ENCODE measurements at places on chromosomes 5 and 9.

GRCh38 chr5:128216860-128217531 is 133.4 kb downstream of the SLC12A2 start:
- no peak overlapping the region for H3K4me3 ChIP-seq
- H3K27me3 ChIP-seq, result no peaks in the 10 kb centered on the region
- H3K4me1 ChIP-seq, result no peaks in the 10 kb centered on the region

DNA sequence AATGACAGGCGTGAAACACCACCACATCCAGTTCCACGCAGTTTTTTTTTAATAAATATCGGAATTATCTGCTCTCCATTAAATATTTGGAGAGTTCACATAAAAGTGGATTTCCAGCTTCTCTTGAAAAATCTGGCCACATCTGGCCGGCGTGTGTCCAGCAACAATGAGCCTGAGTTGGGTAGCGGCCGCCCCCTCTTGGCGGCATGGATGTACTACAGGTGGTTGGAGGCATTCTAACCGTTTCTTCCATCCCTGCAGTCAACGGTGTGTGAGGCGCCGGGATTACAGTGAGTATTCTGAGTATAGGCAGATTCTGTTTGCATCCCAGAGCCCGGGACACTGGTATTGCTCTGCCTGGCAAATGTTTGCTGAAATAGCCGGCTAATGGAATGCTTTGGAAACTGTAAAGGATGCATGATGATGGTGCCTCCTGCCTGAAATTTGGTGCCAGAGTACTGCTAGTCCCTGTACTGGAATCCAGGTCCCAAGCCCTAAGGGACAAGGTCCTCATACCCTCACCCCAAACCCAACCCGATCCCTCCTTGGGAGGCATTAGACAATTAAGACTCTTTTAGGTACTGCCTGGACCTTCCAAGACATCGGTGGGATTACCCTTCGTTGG is 13.6 kb upstream of the GM2A start:
- H3K36me3 ChIP-seq, result no peaks in the 10 kb centered on the region
- H3K27ac ChIP-seq, result no peak overlapping the region
- no peak for DNase-seq
- no peak overlapping the region for H3K4me3 ChIP-seq

- H3K36me3 ChIP-seq, result no peaks in the 10 kb centered on the region
- H3K27ac ChIP-seq, result no peak overlapping the region
- H3K4me3 ChIP-seq, result no peak overlapping the region
Measured at GRCh38 chr5:179413086-179413690, 67.9 kb upstream of the ADAMTS2 start.

- no peak overlapping the region for H3K4me3 ChIP-seq
- DNase-seq, result no peak
- no peaks in the 10 kb centered on the region for H3K4me1 ChIP-seq
- peaks cover 1% of the 10 kb centered on the region for H3K27me3 ChIP-seq
- no peak overlapping the region for H3K27ac ChIP-seq
Measured at GRCh38 chr9:136151214-136151804, 32.6 kb upstream of the TMEM250 start.

DNA sequence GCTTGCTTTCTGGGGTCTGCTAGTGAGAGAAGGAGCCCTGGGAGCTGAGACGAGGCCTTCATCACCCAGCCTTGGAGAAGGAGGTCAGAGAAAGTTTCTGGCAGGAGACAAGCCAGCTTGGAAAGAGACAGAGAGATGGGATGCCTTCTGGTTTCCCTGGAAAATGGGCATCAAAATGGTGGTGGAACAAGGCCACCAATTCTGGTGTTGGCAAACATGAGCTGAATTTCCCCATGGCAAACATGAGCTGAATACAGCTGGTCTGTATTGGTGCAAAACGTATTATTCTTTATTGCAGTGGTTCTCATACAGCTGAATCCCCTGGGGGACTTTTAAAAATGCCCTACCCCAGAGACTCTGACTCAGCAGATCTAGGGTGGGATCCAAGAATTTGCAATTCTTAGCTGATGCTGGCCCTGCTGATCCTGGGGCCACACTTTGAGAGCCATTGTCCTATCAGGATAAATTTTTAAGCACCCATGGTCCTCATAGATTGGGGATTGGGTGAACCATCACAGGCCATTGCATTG is 39.1 kb upstream of the S1PR3 start:
- no peaks in the 10 kb centered on the region for H3K36me3 ChIP-seq
- H3K4me1 ChIP-seq, result peaks cover 9% of the 10 kb centered on the region
- H3K4me3 ChIP-seq, result no peak overlapping the region
- no peak for DNase-seq

DNA sequence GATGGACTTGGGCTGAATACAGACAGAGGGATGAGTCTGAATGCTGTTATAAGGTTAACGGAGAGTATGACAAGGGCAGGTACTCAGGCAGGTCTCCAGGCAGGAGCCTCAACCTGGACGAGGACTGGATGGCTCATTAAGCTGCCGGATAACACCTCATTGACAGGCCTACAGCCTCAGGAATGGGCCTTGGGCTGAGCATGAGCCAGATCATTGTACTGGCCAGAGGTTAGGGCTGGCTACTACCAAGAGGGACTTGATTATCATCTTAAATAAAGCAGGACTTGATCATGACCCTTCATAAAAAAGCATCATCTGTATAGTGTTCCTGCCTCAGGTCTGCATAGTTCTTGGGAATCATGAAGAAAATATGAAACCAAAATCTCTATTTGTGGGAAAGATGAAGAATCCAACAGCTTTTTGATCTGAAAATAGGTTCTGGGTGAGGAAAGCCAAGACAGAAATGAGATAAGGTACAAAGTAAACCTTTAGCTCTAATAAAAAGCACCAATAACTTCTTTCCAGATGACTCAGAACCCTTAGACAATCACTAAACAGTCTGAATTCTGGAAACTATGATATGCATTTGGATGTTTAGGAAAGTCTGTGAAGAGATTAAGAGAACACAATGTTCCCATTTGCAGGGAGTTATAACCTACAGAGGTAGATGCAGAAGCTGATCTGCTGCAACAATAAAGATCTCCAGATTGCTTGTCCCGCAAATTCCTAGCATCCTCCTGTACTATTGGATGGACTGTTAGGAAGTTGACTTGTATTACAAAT is 343.1 kb downstream of the CTNND2 start:
- no peak overlapping the region for H3K27ac ChIP-seq
- no peaks in the 10 kb centered on the region for H3K36me3 ChIP-seq
- H3K27me3 ChIP-seq, result no peaks in the 10 kb centered on the region
- no peak overlapping the region for H3K4me3 ChIP-seq
- H3K4me1 ChIP-seq, result no peaks in the 10 kb centered on the region

- no peak overlapping the region for H3K27ac ChIP-seq
- H3K36me3 ChIP-seq, result no peaks in the 10 kb centered on the region
- H3K27me3 ChIP-seq, result peaks cover 9% of the 10 kb centered on the region
- DNase-seq, result peak; percentile 25
Measured at GRCh38 chr9:69120380-69121154, 53.5 kb upstream of the TJP2 start.

- no peaks in the 10 kb centered on the region for H3K36me3 ChIP-seq
- no peaks in the 10 kb centered on the region for H3K27me3 ChIP-seq
- H3K4me3 ChIP-seq, result no peak overlapping the region
- no peaks in the 10 kb centered on the region for H3K4me1 ChIP-seq
Measured at GRCh38 chr5:1029282-1029944, 20.8 kb downstream of the NKD2 start.

DNA sequence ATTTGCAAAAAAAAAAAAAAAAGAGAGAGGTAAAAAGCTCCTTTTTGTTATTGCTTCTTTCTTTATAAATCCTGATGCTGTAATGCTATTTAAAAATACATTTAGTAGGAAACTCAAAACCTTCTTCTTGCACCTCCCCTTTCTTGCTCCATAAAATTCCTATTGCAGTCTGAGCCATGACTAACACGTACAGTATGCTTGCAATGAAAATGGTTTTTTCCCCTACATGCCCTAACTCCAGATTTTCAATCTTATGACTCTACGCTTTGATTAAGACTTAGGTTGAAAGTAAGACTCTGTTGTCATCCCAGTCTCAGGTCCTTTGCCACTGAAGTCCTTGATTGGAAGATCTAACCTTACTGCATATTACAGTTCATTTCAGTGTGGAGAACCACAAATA is 23.9 kb downstream of the FGF10 start:
- no peak for DNase-seq
- no peaks in the 10 kb centered on the region for H3K27me3 ChIP-seq
- no peaks in the 10 kb centered on the region for H3K4me1 ChIP-seq
- no peak overlapping the region for H3K4me3 ChIP-seq
- no peak overlapping the region for H3K27ac ChIP-seq

DNA sequence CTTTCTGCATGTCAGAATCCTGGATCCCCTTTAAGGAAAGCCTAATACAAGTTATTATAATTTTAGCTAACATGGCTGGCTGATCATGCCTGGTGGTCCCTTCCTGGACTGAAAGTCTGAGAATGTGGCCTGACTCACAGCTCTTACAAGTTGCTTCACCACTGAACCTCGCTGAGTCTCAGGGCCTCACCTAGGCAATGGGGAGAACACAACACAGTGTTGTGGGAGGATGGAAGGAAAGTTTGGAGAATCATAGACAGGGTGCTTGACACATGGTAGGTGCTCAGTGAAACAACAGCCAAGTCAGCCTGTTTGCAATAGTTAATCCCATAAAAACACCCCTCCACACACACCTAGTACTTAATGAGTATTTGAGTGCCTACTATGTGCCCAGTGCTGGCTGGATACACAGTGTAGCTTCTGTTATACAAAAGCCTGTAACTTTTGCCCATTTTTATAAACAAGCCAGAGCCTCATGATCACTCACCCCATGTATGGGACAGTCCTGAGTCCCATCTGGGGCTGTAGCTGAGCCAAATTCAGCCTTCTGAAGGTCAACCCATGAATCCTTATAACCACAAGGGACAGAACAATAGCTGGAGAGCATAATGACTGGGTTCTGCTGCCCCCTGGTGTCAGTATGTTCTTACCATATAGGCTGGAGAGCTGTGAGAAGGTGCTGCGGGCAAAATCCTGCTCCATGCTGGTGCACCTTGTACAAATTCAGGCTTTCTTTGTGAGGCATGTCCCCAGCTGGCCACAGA is 3.9 kb downstream of the ACSL6 start:
- H3K36me3 ChIP-seq, result peaks cover 2% of the 10 kb centered on the region
- peaks cover 41% of the 10 kb centered on the region for H3K4me1 ChIP-seq
- peak overlapping the region; percentile 84 for H3K27ac ChIP-seq
- peak overlapping the region; percentile 42 for H3K4me3 ChIP-seq
- H3K27me3 ChIP-seq, result peaks cover 21% of the 10 kb centered on the region

- H3K4me3 ChIP-seq, result no peak overlapping the region
- no peaks in the 10 kb centered on the region for H3K27me3 ChIP-seq
- no peaks in the 10 kb centered on the region for H3K4me1 ChIP-seq
- no peak overlapping the region for H3K27ac ChIP-seq
Measured at GRCh38 chr5:164708831-164709230, 1203.4 kb downstream of the MAT2B start.

GRCh38 chr5:132202711-132203463 is 24.8 kb downstream of the P4HA2 start:
- no peak overlapping the region for H3K4me3 ChIP-seq
- DNase-seq, result no peak
- H3K36me3 ChIP-seq, result no peaks in the 10 kb centered on the region
- H3K27me3 ChIP-seq, result peaks cover 2% of the 10 kb centered on the region
- no peaks in the 10 kb centered on the region for H3K4me1 ChIP-seq
- H3K27ac ChIP-seq, result no peak overlapping the region

GRCh38 chr5:167147879-167148278 is 1143.6 kb upstream of the WWC1 start:
- no peaks in the 10 kb centered on the region for H3K36me3 ChIP-seq
- no peak overlapping the region for H3K27ac ChIP-seq
- H3K4me1 ChIP-seq, result no peaks in the 10 kb centered on the region
- no peak overlapping the region for H3K4me3 ChIP-seq
- H3K27me3 ChIP-seq, result no peaks in the 10 kb centered on the region
